ENCODE measurements at places on chromosomes 16 and 17. TPM values are rescaled to one million over a fixed set of nuclear protein-coding genes. Genes with fewer than 3 reads are reported as not detected.

GRCh38 chr17:62592341-62593099, 35.0 kb upstream of the MRC2 start:
- no peak for DNase-seq

DNA sequence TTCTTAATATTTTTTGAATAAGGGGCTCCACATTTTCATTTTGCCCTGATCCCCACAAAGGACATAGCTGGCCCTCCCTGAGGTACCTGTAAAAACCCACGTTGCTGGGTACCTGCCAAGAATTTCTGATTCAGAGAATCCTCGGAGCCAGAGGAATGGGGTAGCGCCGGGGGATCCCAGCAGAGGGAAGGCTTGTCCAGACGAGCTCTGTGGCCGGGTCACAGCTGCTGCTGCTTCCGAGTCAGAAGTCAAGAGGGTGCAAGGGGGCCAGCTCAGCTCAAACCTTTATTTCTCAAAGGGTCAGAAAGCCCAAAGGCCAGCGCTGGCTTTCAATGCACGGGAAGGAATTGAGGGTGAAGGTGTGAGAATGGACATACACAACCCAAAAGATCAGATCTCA, 68.9 kb upstream of the SDK2 start:
- peak; percentile 12 for DNase-seq

GRCh38 chr17:57404795-57405490, 148.6 kb downstream of the MSI2 start:
- no peak for DNase-seq

DNA sequence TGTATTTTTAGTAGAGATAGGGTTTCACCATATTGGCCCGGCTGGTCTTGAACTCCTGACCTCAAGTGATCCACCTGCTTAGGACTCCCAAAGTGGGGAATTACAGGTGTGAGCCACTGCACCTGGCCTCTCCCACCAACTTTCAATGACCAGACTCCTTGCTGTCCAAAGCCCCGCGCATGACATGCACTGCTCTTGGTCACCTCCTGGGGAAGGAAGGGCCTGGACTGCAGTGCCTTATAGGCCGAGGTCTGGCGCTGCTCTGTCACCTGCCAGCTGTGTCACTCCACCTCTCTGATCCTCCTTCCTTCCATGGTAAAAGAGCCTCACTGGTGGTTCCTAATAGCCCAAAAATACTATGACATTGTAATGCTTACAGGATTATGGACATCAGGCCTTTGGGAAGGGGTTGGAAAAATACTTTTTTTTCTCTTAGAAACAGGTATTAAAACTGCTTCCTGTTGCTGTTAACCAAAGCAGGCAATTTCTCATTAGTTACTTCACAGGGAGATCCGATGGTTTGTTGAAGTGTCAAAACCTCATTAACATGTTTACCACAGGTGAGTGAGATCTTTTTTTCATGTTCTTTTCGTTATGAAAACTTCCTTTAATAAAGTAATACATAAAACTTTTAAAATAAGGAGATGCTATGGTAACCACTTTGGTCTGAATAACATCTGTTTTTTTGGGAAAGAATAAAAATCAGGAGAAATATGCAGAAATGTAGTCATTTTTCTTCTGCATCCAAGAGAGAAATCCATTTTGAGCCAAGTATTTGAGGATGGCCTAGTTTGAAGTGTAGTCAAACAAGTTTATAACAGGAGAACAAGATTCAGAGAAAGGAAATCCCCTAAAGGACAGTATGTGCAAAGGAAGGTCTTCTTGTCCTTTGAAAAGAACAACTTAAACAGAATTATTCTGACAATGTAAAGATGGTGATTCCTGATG, 35.5 kb downstream of the GRB7 start:
- DNase-seq, result no peak

GRCh38 chr17:66776999-66777688, 57.8 kb upstream of the CACNG5 start:
- DNase-seq, result no peak

DNA sequence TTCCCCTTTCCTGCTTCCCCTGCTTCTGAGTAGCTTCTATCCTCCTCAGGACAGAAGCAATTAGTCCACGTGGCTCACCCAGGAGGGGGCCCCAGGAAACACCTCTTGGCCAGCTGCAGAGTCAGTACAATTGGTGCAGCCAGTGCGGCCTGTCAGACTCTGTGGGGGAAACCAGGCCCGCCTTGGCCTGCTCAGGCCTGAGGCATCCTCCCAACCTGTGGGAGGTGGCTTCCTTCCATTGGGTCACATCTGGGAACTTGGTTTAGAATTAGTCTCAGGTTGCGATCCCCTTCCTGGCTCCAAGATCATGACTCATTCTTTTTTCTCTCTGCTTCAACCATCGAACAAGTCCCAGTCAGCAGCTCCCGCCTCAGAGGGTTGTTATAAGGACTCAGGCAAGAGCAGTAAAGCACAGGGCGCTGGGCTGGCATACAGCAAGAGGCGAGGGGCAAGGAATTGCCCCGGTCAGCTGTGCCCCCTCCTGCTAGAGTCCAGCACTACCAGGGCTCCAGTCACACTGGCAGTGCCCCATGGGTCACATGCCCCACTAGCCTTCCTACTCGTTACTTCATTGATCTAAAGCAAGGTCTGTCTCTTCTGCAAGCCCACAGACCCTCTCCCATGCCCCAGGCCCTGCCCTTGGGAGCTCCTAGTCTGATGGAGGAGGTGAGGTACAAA, 8.1 kb upstream of the EPX start:
- DNase-seq, result no peak

- DNase-seq, result no peak
These were observed 60.5 kb downstream of the ZZEF1 start for GRCh38 chr17:4082136-4082924.

GRCh38 chr16:82625066-82625968, 1.5 kb upstream of the CDH13 start:
- no peak for DNase-seq

DNA sequence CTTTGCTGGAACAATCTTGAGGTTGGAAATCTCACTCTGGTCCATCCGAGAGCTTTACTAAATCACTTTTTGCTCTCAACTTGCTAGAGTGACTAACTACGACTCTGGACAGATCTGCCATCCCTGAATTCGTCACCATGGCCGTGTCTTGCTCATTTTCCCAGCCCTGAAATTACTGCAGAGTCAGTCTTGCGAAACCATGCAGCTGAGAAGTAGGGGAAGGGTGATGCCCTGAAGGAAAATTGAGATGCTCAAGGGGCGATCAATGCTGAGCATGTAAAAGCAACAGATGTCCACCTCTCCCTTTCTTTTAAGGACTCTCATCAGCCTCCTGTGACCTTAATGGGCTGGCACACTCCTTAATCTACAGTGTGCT, 18.8 kb downstream of the PCTP start:
- no peak for DNase-seq

DNA sequence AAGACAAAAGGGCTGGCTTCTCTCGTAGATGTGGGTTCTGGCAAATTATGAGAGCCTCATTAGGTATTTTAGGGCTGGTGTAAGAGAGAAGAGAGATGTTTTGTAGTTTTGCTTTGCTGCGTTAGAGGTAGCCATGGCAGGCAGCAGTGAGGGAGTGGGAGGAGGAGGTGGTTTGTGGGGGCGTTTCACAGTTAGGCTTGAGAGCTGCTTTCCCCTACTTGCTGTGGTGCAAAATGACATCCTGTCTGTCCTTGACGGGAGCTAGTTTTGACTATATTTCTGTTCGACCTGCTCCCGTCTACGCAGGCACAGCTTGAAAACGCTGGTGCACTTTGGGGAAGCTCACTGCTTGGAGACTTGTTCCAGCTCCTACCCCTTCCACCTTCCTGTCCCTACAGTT, 75.5 kb downstream of the SLC5A11 start:
- DNase-seq, result no peak

GRCh38 chr16:56163938-56164337, 27.4 kb upstream of the GNAO1 start:
- DNase-seq, result no peak

GRCh38 chr16:66290431-66290830, 76.1 kb upstream of the CDH5 start:
- no peak for DNase-seq

DNA sequence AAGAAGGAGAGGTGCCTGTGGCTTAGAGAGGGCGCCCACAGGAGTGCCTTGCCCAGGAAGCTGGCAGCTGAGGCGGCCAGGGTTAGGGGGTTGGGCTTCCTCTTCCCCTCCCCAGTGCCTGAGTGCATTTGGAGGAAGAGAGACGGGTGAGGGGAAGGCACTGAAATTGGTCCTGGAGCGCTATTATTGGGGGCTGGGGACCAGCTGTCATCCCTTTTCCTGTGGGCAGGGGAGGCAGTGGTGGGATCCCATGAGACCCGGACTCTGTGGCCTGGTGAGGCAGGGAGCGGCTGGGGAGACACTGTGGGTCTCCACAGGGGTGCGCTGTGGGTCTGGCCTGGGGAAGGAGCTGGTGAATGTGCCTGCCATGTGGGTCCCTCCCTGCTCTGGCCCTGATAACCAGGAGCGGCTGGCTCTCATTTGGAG, 259.7 kb downstream of the SEC14L1 start:
- DNase-seq, result no peak

- DNase-seq, result peak; percentile 59
These were observed at the start of gene PIGQ for GRCh38 chr16:569445-570254. Gene PIGQ (plus strand): TSS chr16:569968. CDS start chr16:574075, 4,107 bp downstream.

GRCh38 chr17:71726341-71726740, 394.5 kb upstream of the SOX9 start:
- no peak for DNase-seq

GRCh38 chr16:67256701-67257230, 8.0 kb downstream of the SLC9A5 start:
- DNase-seq, result no peak

- no peak for DNase-seq
These were observed 13.7 kb downstream of the ZNRF1 start for GRCh38 chr16:75012380-75013081.

GRCh38 chr16:65422934-65423333, 301.1 kb upstream of the CDH11 start:
- DNase-seq, result no peak

DNA sequence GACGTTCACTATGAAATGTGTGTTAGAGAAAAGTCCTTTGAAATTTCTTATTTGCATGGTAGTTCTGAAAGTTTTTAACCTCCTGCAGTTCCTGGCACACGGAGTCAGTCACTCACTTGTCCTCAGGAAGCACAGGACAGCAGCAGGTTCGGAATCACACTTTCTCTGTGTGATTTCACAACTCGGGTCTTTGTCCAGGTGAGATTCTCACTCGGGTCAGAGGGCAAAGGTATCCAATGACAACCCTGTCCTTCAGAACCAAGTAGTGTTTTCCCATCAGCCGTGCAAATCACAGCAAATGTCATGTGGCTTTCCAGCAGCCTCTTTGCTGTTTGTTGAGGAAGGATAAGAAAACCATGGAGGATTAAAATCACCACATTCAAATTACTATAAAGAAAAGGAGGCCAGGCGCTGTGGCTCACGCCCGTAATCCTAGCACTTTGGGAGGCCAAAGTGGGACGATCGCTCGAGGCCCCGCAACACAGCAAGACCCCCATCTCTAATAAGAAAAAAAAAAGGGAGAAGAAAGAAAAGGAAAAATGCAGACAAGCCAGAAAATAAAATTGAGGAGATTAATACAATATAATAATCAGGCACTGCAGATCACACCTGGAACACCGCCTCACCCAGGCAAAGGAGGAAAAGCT, 22.0 kb downstream of the ADCY9 start:
- no peak for DNase-seq

GRCh38 chr17:1512351-1512750, 4.1 kb downstream of the INPP5K start:
- no peak for DNase-seq

- DNase-seq, result no peak
These were observed 23.5 kb downstream of the PLCD3 start for GRCh38 chr17:45108595-45109521.

DNA sequence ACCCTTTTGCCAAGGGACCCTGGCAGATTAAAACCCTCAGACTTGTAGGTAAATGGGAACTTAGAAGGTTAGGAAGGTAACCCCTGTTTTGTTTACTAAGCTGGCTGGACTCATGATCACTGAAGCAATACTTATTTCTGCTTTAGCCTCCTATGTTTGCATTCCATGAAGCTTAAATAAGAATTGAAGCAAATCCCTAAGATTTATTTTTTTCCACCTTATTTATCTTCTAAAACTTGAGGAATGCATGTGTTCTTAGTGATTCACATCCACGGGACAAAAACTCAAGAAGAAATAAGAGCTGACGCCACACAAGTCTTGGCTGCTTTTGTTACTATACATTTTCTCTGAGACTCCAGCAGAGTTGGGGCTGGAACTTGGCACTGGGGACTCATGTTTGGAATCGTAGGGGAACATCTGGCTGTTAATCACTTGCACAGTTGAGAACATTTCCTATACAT, 35.5 kb downstream of the CLUAP1 start:
- no peak for DNase-seq

DNA sequence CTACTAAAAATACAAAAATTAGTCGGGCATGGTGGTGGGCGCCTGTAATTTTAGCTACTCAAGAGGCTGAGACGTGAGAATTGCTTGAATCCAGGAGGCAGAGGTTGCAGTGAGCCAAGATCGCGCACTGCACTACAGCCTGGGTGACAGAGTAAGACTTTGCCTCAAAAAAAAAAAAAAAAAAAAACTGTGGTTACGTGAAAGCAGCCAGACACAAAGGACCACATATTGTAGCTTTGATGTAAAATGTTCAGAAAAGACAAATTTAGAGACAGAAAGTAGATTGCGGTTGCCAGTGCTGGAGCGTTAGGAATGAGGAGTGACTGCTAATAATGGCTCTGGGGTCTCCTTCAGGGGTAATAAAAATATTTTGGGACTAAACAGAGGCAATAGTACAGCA, 4.0 kb upstream of the MEAK7 start:
- no peak for DNase-seq

GRCh38 chr16:8581831-8582580, 8.3 kb downstream of the TMEM114 start:
- no peak for DNase-seq

DNA sequence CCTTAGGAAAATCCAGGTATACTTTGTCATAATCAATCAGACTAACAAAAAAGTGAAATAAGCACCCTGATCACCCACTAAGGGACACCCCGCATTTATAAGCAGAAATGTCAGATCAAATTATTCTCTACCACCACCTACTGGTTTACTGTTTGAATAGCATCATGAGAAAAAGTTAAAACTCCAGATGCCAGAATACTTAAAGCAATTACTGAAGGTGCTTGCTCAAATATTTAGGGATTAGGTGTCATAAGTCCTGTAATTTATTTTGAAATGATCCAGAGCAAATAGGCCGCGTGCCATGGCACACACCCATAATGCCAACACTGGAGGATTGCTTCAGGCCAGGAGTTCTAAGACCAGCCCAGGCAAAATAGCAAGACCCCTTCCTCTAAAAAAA, 2.3 kb downstream of the TOP2A start:
- DNase-seq, result no peak

PRSS53 gene
- total RNA-seq, result 3.7 TPM

CPNE7 gene
- 2.7 TPM for total RNA-seq

KCNH4 gene
- total RNA-seq, result 0.14 TPM

TP53TG3C gene
- not detected for total RNA-seq

ZG16B gene
- not detected for total RNA-seq

MT1G gene
- total RNA-seq, result not detected

NPIPB9 gene
- total RNA-seq, result 3.7 TPM

SALL1 gene
- 85.7 TPM for total RNA-seq

C17orf113 gene
- 2.0 TPM for total RNA-seq

CTRB2 gene
- not detected for total RNA-seq
